GM20000 (cell line): ENCODE measurements at places on chromosomes 16 and 17.
A peak's percentile ranks its signal among the peaks of the same experiment; 100 is the strongest.

DNA sequence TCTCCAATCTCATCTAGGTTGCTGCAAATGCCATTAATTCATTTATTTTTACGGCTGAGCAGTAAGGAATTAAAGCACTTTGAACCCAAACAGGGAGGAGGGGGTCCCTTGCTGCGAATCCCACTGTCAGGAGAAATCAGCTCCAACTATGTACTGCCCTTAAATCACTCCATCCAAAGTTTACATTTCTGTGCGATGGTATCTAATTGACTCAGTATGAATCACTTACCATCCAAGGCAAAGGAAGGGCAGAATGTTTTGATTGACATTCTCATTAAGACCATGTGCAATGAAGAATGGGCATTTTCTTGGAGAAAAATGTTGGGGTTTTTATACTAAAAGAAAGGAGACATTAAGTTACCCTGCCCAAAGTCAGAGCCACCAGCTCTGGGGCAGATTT lies 47.7 kb upstream of the XYLT1 start:
- no peak for DNase-seq

DNA sequence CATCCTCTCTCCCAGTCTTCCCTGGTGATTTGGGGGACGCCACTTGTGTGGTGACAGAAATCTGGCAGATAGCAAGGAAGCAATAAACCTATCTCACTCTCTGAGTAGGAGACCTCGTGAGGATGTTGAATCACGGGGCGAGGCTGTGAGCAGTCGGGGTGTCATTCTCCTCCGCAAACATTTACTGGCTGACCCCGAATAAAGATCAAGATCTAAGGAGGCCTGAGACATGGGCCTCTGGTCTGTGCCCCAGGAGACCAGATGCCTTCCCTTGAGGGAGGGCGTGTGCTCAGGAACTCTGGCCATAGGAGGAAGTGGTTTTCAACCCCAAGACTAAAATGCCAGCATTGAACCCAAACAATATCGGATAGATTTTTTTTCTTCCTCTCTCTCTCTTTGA lies 53.1 kb downstream of the FOXL1 start:
- no peak for DNase-seq

DNA sequence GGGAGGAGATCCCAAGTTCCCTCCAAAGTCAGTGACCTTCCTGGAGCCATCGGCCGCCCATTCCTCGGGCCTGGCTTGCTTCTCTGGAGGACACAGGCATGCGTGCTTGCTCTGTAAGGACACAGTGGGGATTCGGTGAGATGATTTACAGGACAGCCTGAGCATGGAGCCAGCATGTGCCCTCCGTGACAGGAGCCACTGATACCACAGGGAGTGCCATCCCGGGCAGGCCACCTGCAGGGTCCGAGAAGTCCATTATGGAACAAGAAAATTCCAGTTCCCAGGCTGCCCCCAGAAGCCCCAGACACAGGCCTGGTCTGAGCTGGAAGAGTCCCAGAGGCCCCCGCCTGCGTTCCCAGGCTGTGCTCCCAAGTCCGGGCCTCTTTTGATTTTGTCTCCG lies 47.9 kb downstream of the FOXL1 start:
- DNase-seq: no peak

DNA sequence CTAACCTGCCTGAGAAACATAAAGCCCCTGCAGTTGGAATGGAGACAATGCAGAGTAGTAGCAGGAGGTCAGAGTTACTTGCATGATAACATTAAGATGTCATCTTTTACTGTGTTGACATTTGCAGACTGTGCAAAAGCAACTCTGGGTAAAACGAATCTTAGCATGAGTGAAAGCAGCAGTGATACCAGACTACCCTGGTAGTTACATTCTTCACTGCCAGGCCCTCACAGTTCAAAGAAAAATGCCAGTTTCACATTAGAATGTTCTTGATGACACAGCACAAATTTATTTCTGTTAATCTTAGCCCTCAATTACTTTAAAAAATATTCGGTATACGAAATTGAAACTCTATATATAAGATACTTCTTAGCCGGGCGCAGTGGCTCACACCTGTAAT lies 12.2 kb downstream of the MPHOSPH6 start:
- no peak for DNase-seq

DNA sequence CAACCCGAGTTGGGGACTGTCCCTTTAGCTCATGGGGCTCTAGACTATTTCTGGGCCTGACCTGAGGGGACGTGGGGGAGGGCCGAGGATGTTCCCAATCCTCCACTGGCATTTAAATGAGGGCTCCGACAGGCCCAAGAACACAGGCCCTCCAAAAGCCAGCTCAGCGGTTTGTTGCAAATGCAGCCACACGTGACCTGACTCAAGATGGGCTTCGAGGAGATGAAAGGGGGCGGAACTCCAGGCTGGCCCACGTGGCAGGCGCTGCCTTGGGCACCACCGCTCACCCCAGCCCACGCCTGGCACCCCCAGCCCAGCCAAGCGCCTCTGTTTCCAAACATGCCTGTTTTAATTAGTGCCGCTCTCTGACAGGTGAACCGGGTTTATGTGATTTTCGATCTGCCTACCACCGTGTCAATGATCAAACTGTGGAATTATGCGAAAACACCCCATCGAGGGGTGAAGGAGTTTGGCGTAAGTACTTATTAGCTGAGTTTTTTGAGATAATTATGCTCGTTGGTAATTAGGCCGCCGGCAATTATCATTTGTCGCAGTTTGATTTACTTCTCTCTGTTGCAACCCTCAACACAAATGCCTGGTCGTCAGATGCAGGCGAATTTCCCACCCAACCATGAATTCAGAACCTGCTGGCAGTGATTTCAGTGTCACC lies 226.7 kb downstream of the KATNIP start:
- no peak for DNase-seq

DNA sequence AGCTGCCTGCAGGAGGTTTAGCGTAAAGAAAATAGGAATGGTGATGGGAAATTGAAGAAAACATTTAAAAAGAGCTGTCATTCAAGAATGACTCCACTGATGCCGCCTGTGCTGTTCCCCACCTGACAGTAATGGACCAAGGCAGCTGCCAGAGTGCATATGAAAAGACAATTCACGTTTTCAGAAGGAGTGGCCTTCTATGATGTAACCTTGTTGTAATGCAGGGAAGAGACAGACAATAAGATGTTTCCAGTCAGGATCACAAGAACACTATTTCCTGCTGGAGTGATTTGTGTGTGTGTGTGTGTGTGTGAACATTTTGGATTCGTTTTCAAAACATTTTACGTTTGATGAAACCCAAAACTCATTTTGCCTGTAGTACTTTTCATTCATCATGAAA lies 203.7 kb downstream of the LGALS9B start:
- DNase-seq: no peak

GRCh38 chr17:81406117-81406953 lies 11.1 kb downstream of the BAHCC1 start:
- DNase-seq: no peak

- no peak for DNase-seq
These were observed 103.3 kb downstream of the CA4 start for GRCh38 chr17:60253048-60253447.

- no peak for DNase-seq
These were observed 28.3 kb downstream of the CHD9 start for GRCh38 chr16:53083119-53083518.

DNA sequence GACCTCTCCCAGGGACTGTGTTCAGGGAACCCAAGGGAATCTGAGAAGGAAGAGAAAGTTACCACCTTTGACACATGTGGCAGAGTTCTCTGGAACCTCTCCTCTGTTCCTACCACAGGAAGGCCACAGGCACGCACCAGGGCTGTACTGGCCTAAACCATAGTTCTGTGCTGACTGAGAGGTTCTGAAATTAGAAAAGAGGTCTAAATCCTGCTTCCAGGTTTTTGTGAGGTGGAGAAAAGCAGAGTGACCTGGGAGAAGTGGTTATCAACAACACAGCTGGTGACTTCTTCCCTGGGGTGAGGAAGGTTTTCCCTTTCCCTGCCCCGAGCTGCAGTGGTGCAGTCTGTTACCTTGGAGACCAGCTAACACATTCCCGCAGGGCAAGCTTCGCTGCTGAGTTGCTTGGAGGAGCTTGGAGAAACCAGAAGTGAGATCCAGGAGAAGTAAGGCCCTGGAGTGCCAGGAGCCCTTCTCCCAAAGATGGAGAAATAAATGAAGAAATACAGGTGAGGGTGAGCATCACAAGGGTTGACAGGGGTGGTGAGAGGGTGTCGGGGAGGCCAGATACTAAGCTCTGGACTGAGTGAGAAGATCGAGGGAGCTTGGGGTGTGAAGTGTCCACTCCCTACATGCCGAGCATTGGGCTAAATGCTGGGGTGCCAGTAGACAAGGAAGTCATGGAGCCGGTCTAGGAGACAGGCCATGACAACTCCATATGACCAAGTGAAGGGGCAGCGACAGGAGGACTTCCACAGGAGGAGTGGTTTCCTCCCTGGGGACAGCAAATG lies at the start of gene VWA3A:
Gene VWA3A (plus strand): TSS at position 399 of the 791 bp plus-strand sequence. CDS start 97 bp downstream, at position 496.
- DNase-seq: no peak

DNA sequence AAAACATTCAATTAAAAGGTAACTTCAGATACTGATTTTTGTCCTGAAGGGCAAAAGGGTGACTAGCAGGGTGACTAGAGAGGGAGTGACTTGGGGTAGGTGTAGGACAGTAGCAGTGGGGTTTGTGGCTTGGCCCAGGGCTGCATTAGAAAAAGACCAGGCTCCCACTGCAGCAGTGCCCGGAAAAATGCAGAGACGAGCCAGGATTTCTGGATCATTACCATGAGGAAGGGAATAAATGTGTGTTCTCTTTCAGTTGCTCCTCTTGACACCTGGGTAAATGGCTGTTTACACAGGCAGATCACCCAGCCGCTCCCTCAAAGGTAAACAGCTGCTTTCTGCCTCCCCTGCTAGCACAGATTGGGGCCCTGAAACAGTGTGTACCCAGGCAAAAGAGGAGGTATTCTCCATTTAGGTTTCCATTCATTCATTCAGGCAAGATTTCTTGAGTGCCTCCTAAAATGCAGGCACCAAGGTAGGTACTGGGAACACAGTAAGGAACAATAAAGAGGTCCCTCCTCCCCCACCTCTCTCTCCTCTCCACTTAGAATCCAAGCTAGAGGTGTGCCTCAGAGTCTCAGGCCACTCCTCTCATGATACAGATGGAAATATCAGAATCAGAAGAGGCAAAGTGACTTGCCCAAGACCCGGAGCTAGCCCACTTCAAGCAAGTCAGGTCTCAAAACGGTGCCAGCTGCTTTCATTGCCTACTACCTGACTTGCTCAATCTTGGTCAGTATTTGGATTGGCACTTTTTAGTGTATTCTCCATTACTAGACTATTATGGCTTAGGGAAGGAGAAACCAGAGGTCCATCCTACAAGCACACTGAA lies 15.2 kb upstream of the TOX3 start:
- DNase-seq: no peak

DNA sequence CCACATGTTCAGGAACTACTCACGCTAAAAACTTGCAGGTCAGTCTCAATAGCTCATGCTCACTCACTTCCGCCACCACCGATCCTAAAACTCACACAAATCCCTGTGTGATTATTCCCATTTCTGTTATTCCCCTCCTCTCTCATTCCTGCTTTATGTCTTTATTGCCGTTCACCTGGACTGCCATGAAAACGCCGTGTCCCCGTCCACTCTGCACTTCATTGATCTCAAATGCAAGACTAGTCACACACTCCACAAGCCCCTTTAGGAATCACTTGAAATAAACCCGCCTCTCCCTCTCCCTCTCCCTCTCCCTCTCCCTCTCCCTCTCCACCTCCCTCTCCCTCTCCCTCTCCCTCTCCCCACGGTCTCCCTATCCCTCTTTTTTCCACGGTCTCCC lies 78.0 kb downstream of the AXIN2 start:
- DNase-seq: no peak

- peak; percentile 72 for DNase-seq
These were observed 82.0 kb upstream of the PLCG2 start for GRCh38 chr16:81696961-81697615.

- DNase-seq: no peak
These were observed 23.3 kb downstream of the MAP1LC3B start for GRCh38 chr16:87415441-87415840.

- DNase-seq: no peak
These were observed 106.2 kb downstream of the SNX11 start for GRCh38 chr17:48213797-48214196.

DNA sequence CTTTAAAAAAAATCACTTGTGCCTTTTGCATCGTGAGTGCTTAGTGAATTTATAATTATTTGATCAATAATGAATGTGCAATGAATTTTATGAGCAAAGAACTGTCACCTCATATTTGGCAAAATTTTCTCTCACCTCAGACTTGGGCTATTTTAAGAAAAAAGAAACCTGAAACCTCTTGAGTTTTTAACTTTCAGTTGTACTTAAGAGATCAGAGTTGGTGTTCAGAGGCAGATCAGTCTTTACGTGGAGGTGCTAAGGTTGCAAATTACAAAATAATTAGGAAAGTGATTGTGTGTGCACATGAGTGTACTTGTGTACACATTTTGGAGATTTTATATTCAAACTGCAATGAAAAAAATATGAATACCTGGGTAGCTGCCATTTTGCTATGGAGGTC lies 218.7 kb upstream of the RBFOX1 start:
- DNase-seq: no peak

- no peak for DNase-seq
These were observed 518 bp downstream of the SH2B1 start for GRCh38 chr16:28863929-28864793.

GRCh38 chr16:56272583-56272894 lies 81.2 kb downstream of the GNAO1 start:
- no peak for DNase-seq

DNA sequence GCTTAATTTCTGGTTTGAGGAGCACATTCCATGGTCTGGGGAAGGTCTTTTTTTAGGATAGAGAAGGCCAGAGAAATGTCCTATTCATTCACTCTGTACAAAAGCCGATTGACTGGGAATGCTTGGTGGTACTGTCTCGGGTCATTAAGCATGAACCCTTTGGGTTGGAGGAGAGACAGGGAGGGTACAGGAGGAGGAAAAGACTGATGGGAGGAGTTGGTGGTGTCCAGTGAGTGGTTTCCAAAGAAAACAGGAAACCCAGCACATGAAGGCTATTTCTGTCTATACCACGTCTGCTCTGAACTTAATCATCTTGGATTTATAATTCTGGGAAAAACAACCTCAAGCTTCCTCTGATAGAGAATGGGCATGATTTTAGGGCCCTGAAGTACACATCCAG lies 111.9 kb downstream of the XYLT1 start:
- DNase-seq: no peak

GRCh38 chr16:77402118-77402517 lies 32.7 kb downstream of the ADAMTS18 start:
- DNase-seq: no peak
